Lung microvascular endothelial cell (primary cell): ENCODE measurements at places on chromosomes 3 and 15.

DNA sequence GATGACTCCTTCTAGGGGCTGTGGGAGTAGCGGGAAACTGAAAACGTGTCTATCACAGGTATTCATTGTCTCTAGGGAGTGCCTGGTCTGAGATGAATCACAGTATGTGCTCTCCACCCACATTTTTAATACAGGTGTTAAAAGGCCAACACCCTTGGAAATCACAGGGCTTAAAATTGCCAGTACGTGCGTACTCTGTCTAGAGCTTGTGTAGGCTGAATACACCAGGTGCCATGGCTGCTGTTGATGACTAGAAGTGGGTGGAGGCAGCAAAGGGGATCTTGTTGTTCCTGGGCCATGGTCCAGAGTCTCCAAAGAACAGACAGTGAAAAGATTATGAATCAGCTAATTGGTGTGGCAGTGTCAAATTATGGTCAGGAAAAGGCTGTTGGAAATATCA, 35.1 kb upstream of the P3H2 start:
- no peak for DNase-seq

DNA sequence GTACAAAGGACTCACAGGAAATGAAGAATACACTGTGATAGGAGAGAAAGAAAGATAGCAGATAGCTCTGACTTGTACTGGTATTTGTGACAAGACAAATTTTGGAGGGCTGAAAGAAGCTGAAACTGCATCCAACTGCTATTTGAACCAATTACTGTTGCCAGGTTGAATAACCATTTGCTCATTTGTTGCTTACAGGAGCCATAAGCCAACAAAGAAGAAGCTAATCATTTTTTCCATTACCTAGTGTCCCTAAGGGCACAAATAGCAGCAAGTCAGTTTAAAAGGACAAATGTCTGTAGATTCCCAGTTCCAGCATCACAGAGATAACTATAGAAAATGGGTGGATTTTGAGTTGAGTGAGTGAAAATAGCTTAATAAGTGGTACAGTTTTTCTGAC, 376.9 kb upstream of the ARPP21 start:
- no peak for DNase-seq

- no peak for DNase-seq
Measured at GRCh38 chr3:197376020-197376419, 77.6 kb upstream of the DLG1 start.

DNA sequence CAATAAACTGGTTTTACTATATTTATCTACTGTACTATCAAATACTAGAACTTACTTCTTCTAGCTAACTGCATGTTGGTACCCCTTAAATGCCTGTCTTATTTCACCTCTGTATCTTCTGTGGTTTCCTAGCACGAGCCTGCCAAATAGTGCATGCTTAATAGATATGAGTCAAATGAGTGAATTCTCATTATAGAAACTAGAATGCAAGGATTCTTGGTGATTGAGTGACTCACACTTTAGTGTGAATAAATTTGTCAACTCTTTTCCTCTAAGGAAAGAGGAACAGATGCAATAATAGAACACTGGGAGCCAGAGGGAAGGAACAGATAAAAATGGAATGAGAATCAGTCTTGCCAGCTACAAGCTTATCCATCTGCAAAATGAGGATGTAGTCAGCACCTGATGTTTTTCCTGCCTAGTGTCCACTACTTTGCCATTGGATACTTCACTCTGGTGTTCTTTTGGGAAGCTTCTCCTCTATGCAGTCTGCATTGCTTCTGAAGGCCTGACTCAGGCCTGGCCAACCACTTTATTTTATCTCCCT, 189.1 kb upstream of the CADPS start:
- no peak for DNase-seq

- DNase-seq, result no peak
Measured at GRCh38 chr15:78140292-78140691, 8.9 kb upstream of the IDH3A start.

DNA sequence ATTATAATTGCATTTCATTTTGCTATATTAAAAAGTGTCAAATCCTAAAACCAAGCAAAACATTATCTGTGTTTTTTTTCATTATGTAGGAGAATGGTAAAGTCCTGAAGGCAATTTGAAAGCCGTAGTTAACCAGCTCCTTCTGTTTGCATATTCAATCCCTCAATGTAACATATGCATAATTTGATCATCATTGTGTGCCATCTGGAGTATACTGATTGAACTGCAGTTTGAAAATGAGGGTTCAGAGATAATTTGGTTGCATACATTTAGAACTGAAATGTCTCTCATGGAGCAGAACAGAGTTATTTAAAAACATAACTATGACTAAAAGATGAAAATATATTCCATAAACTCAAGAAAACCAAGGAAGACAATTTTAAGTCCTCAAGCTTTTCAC, 518.6 kb downstream of the GBE1 start:
- peak; percentile 10 for DNase-seq

- no peak for DNase-seq
Measured at GRCh38 chr15:38012894-38013293, 78.5 kb downstream of the TMCO5A start.

DNA sequence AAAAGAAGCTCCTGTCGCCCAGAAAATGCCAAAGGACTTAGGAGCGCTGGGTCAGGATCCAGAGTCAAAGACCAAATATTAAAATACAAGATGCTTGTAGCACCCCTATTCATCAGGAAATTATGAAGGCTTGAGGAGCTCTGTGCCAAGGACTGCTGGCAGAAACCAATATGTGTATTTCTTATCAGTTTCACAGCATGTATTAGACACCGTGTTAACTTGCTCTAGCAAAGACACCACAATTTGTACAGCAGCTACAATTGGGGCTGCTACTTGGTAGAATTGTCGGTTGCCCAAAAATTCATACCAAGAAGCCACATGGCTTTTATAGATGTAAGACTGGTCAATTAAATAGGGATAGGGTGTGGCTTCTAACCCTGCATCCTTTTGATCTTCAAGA, 128.8 kb downstream of the CD47 start:
- no peak for DNase-seq

GRCh38 chr3:100898681-100899080, 94.5 kb downstream of the ABI3BP start:
- no peak for DNase-seq

GRCh38 chr3:14988988-14989394, 41.6 kb downstream of the NR2C2 start:
- peak; percentile 6 for DNase-seq

DNA sequence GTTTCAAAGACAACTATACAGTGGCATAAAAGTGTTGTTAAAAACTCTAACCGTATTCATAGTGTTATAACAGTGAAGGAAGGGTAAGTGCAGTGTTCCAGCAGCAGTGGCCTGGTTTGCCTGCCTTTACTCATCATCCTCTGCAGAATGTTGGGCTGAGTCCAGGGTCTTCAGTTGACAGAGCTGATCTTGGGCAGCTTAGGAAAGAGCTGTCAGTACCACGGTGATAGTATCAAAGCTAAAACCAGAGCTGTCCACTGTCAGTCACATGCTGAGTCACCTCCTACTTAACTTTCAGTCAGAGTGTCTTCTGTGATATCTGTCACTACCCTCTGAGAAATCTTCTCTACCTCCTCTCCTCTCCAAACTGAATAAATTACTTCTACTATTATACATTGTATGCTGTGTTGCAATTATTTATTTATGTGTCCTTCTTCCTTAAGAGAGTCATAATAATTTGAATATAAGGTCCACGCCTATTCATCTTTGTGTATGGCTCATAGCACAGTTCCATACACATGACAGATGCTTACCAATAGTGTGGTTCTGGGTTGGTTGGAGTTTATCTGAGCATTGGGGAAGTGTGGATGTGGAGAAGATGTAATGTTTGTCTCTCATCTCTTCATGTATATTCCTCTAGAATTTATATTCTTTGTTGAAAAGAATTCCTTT, 242.1 kb downstream of the ZIC1 start:
- no peak for DNase-seq

DNA sequence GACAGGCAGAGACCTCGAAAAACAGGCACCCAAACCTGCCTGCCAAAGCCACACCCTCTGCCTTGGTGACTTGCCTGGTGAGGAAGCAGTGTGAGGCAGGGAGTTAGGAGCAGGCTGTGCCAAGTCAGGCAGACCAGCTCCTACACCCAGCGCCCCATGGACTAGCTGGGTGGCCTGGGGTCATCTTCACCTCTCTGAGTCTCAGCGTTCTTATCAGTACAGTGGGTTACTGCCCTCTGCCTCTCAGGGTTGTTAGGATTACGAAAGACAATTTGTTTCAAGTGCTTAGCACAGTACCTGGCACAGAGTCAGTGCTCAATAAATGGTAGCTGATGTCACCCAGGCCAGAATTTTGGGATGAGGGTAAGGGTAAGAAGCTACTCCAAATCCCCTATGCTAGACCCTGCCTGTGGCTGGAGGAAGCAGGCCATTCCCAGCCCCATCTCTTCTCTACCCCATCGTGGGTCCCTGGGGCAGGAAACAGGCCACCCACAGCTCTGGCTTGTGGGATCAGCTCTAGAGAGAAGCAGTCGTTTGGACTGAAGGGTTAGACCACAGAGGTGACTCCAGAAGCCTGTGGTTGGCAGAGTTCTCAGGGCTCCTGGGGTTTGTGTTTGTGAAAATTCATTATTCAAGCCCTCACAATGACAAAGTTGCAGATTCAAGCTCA, 10.1 kb downstream of the SLC51B start:
- no peak for DNase-seq

GRCh38 chr15:75723847-75724660, 11.4 kb upstream of the CSPG4 start:
- DNase-seq, result peak; percentile 97

- DNase-seq, result no peak
Measured at GRCh38 chr15:36609793-36610192, 30.4 kb downstream of the CDIN1 start.

DNA sequence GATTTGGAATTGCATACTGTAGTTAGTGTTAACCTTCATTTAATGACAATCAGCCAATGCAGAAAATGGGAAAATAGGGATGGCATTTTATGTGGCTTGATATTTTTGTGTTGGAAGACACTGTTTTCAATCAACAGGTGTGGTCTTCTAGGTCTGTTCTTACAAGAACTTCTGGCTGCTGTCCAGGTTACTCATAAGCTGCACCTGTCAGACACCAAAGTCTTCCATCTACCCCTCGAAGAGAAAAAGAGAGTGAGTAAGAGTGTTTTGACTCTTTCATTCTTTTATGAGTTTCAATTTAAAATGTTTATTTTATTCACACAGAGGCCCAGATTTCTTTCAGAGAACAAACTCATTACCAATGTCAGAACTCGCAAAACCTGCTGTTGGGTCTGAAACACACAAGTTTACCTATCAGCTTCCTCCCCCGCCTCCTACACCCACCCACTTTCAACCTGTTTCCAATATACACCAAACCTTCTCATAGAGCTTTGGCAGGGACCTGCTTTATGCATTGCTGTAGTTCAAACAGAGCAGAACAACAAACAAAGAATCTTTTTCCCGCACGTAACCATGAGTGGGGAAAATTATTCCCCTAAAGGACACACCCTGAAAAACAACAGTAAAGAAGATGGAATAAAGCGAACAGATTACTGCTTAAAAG, 767.7 kb upstream of the ALCAM start:
- DNase-seq, result no peak

DNA sequence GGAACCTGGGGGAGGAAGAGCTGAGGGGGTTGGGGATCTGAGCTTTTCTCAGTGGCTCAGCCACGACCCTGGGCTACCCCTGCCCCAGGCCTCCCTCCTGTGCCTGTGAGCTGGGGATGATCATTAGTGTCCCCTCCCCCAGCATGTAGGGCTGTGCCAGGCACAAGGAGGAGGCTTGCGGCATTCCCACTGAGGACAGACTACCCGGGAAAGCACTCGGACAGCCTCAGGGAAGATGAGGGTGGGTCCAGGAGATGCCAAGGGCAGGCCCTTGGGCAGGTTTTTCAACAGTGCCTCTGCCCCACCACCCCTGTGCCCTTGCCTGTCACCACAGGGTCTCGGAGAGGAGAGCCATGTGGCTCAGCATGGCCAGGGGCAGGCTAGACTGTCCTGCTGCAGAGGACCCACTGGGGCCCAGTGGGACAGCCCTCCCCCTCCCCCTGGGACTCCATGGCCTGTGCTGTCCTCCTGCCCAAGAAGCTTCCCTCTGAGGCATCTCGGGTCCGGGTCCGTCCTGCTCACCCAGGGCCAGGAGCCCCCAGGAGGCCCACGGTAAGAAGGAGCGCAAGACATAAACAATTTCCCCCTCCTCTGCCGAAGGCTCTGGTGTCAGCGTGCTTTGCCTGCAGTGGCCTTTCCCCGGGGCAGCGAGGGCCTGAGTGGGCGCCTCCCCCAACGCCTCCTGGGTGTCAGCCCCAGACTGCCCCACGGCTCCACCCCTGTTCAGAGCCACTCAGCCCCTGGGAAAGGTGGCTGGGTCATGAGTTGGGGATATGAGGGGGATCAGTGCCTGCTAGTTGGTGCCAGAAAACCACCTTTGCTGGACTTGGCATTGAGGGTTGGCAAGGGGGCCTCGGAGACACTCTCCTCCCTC, 192.5 kb downstream of the GOLGA6L6 start:
- DNase-seq, result no peak

DNA sequence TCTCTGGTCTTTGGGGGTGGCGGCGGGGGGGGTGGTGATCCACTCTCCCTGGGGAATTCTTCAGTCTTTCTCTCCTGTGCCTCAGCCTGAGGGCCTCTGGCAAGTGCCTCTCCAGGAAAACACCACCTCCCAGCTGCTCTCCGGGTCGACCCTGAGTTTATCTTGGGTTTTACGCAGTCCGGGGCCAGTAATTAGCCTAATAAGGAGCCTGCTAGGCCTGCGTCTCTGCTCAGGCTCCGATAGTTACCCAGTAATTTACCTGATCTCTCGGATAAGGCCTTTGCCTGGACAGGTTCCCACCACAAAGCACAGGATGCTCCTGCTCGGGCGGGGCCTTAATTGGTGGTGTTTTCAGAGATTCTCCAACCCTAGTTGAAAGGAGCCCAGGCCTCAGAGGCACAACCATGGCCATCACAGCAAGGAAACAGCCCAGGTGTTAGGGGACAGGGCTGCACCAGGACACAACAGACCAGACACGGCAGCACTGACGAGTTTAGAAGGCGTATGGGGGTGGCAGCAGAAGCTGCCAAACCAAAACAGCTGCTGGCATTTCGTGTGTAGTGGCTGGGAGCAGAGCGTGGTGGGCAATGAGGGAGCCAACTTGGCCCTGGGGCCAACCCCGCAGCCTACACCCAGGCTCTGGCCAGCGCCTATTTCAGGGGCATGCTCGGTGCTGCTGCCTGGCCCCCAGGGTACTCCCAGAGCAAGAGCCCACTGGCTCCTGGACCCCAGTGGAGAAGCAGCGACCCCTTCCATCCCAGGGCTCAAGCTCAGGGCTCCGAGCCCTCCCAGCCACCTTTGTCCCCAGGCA, 71.4 kb downstream of the KLF13 start:
- no peak for DNase-seq

DNA sequence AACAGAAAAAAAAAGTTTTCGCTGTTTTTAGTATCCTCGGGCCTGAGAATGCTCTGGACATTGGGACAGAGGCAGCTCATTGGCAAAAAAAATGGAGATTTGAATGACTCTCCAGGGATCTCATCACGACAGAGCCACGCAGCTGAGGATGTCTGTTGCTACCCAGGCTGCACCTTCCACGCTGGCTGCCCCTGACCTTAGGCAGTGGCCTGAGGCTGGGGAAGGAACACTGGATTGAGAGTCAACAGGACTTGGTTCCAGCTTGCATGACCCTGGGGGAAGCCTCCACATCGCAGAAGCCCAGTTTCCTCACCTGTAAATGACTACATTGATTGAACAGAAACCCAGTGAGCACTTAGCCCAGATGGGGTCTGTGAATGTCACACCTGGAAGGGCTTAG, 8.7 kb upstream of the ACSBG1 start:
- DNase-seq, result no peak

GRCh38 chr3:146035366-146035765, 125.6 kb downstream of the PLOD2 start:
- no peak for DNase-seq

GRCh38 chr3:186209810-186210752, 101.2 kb upstream of the ETV5 start:
- peak; percentile 6 for DNase-seq

- DNase-seq, result no peak
Measured at GRCh38 chr15:63038926-63039673, 3.4 kb upstream of the TPM1 start.
